ENCODE measurements at places on chromosomes 7 and 10.

DNA sequence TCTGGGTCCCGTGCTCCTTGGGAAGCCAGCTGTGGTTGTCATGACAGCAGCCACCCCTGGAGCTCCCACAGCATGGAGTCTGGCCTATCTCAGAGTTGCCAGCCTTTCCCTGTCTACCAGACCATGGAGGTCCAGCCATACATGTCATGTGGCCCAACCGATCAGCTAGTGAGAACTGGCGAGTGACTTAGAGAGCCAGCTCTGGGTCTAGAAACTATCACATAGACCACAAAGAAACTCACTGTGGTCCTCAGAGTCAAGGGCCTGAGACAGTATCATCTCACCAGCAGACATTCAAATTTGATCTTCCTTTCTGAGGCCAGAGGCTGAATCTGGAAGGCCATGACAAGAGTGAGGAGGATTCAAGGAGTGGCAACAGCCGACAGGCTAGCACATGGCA lies 223.3 kb upstream of the GPR26 start:
- DNase-seq = no peak

- no peak for DNase-seq
These were observed 11.0 kb upstream of the PDCD4 start for GRCh38 chr10:110860576-110861241.

DNA sequence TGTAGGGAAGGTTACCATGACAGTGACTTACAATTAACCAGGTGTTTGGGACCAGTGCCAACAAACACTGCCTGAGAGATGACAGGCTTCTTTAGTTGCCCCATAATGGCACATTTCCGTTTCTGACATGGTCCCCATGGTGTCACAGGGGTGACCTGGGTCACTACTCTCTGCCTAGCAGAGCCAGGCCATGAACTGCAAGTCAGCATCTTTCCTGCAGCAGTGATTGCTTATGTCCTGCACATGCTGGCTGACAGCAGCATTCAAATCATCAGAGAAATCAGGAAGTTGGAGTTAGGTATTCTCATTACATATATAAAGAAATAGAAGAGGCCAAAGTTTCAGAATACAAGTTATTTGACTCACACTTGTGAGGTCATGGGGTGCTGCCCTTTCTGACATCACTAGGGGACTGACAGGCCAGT lies 47.1 kb upstream of the ZNRF2 start:
- no peak for DNase-seq

DNA sequence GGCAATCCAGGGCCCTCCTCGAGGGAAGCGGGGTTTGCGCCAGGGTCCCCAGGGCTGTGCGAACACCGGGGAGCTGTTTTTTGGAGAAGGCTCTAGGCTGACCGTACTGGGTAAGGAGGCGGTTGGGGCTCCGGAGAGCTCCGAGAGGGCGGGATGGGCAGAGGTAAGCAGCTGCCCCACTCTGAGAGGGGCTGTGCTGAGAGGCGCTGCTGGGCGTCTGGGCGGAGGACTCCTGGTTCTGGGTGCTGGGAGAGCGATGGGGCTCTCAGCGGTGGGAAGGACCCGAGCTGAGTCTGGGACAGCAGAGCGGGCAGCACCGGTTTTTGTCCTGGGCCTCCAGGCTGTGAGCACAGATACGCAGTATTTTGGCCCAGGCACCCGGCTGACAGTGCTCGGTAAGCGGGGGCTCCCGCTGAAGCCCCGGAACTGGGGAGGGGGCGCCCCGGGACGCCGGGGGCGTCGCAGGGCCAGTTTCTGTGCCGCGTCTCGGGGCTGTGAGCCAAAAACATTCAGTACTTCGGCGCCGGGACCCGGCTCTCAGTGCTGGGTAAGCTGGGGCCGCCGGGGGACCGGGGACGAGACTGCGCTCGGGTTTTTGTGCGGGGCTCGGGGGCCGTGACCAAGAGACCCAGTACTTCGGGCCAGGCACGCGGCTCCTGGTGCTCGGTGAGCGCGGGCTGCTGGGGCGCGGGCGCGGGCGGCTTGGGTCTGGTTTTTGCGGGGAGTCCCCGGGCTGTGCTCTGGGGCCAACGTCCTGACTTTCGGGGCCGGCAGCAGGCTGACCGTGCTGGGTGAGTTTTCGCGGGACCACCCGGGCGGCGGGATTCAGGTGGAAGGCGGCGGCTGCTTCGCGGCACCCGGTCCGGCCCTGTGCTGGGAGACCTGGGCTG lies 26.0 kb downstream of the PRSS2 start:
- DNase-seq = no peak

- no peak for DNase-seq
These were observed 218.1 kb downstream of the WDR11 start for GRCh38 chr10:121069061-121069850.

GRCh38 chr7:157318015-157318706 lies 18.6 kb upstream of the DNAJB6 start:
- DNase-seq = no peak

DNA sequence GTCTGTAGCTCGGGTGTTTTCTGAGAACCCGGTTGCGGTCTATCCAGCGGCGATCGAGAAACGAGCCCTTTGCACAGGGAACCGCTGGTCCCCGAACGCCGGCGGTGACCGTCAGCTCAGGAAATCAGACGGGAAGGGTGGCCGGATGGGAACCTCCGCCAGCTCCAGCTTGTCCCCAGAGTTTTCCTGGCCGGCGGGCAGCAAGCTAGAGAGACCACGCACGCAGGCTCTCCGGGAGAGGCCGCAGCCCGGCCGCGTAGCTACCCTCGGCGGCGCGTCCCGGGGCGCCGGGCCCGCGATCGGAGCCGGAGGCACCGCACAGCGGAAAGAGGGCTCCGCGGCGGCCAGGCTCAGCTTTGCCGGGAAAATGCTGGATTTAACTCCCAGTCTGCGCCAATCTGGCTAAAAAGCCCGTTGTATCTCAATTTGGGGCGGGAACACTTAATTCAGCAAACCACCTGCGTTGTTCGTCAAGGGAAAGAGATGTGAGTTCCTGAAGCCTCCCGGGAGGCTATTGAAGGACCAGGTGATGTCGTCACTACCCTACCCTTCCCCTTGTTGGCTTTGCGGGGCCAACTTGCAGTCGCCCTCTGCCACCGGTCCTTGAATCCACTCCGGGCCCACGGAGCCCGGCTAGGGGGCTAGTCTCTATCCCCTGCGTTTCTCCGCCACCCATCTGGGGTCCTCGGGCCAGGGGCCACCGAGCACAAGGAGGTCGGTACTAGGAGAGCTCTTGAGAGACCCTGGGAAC lies 859 bp upstream of the CH25H start:
- DNase-seq = no peak

- DNase-seq = no peak
These were observed at the start of gene C10orf67 for GRCh38 chr10:23344241-23344841. Gene C10orf67, minus strand, starts transcription at chr10:23344797. Its CDS starts 23 bp downstream, at chr10:23344774.

DNA sequence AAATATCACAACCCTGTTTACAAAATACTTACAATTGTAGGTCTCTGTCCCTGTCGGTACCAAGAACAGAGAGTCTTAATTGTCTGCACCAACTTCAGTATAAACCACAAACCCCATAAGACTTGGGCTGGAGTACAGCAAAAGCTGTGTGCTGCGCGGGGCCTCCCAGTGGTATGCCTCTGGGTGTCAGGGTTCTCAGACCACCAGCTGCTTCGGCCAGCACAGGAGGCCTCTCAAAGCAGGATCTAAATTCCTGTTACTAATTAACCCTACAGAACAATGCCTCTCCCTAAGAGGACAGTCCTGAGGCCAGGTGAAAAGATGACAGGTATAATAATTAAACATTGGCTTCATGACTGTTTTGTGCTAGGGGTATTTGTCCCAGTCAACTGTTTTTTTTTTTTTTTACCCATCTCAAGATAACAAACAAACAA lies 957 bp upstream of the SVIL start:
- DNase-seq = no peak
